ENCODE measurements at places on chromosomes 16 and 17.

- DNase-seq = no peak
Observed at GRCh38 chr16:9681508-9681907, 500.7 kb downstream of the GRIN2A start.

- no peak for DNase-seq
Observed at GRCh38 chr17:6374271-6374691, 60.6 kb downstream of the AIPL1 start.

DNA sequence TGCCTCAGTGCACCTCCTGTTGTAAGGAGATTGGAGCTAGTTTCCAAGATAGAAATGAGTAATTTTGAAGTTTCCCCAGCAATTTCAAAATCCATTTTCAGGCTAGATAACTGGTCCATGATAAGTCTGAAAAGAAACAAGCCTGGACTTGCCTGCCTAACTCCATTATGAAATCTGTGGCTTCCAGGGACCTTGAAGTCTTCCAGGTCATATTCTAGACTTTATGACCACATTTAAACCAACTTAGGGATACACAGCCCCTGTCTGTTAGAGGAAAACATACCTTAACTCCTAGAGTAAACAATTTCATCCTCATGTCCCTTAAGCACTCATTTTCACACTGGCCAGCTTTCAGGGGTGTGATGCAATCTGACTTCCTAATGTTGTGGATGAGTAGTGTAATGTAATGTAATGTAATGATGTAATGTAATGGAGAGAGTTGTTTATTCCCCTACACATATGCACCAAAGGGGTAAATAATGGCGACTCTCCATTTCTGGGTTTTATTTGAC, 96.7 kb upstream of the FAM20A start:
- no peak for DNase-seq

DNA sequence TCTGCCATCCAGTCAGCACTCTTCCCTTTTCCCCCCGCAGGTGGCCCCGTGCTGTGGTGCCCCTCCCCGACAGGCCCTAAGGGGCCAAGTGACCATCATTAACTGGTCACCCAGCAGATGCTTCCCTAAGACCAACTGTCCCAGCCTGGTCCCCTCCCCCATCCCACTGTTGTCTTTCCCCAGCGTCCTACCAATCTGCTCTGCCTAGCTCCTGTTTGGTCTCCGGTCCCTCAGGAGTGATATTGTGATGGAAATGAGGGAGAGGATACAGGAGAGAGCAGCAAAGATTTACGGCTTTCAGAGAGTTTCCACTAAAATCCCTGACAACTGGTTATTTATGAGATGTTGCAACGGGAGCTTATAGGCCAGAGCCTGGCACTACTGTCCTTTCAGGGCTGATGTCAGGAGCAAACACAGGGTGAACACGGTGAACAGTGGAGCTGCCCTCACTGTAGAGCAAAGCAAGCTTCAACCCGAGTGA, 1.4 kb upstream of the TTLL6 start:
- DNase-seq = no peak

DNA sequence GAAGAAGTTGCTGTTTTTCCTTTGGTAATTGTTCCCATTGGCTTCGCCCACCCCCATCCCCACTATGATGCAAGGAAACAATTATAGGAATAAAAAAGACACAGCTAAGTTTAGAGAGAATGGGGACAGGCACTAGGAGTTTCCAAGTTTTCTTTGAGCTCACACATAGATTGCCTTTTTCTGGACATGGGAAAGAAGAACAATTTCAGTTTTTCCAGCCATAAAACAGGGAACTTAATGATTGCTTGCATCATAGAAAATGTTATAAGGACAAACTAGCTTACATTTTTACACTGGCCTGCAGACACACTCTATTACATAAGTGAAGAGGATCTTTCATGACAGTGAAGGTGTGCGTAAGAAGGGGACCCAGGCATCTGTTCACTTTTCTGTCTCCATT, 142.3 kb upstream of the ZFHX3 start:
- no peak for DNase-seq

- no peak for DNase-seq
Observed at GRCh38 chr17:41437769-41438168, 3.0 kb downstream of the KRT38 start.

- DNase-seq = no peak
Observed at GRCh38 chr17:75531721-75532072, 6.2 kb downstream of the LLGL2 start.

DNA sequence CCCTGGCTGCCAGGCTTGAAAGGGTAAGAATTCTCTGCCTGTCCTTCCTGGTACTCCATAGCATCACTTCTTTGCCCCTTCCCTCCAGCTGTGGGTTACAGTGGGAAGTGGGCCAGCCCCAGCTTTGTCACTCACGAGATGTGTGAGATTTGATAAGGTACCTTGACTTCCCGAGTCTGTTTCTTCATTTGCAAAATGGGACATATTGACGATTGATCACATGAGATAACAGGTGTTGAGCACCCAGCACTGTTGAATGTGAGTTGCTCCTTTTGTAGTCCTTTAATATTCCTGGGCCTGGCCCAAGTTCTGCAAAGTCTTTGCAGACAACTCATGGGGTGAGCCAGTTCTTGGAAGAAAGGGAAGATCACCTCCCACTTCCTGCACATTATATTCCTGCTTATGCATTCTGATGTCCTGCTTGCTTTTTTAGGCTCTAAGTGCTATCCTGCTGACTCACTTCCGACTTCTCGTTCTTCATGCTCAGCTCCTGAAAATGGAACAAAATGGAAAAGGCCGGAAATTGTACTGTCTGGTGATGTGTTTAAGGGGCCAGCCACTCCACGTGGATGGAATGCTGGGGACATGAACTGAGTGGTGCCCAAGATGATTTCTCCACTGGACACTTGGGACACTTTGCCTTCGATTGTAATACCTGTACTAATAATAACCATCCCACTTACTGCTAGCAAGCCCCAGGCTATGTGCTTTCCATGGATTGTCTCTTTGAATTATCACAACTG, 8.3 kb upstream of the NLK start:
- DNase-seq = no peak

GRCh38 chr17:30579610-30580315, 102.6 kb downstream of the GOSR1 start:
- no peak for DNase-seq

- no peak for DNase-seq
Observed at GRCh38 chr17:74228306-74228978, 15.1 kb downstream of the TTYH2 start.

DNA sequence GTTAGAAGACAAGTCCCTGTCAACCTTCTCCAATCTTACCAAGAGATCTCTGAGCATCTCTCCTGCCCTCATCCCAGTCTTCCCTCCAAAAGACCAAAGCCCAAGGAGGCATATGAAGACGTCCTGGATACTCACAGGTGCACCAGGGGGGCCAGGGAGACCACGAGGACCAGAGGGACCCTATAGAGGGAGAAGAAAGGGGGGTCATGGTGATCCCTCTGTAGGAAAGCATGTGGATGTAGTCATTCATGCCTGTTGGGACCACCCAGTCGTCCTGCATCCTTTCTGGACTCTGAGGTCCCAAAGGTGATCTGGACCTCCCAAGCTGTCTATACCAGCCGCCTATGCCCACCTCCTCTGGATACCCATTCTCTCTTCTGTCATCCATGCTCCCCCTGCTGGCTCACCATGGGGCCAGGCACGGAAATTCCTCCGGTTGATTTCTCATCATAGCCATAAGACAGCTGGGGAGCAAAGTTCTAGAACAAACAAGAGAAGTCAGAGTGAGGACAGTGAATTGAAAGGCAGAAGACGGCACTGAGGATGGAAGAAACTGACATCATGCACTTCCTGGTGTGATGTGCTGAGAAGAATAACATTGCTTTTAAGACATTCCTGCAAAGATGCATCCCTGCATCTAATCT, 3.3 kb downstream of the COL1A1 start:
- peak; percentile 29 for DNase-seq

DNA sequence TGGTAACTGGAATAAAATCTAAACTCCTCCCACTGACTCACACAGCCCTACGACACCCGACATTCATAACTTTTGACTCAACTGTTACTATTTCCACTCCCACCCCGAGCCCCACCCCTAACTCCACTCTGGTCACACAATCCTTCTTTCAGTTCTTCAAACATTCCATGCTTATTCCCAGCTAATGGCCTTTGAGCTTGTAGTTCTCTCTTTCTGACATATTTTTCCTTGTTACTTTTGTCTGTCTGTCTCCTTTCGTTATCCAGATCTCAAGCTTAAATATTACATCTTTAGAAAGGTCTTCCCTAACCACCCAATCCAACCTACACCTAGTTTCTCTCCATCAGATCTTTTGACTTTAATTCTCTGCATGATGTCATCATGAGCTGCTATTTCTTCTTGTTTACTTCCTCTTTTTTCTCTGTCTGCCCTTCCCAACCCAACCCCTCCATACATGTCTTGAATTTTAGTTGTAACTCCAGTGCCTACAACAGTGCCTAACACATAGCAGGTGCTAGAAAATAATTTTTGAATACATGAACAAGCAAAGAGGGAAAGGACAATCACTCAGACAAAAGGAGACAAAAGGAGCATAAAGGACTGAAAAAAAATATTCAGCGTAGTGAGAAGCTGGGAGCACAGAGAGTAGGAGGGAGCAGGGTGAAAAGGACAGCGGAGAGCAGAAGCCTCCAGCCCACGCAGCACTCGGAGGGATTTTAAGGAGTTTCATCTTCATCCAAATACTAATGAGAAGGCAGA, 65.2 kb upstream of the SMIM36 start:
- DNase-seq = no peak

GRCh38 chr17:7875804-7876370, 12.7 kb upstream of the CHD3 start:
- DNase-seq = no peak

DNA sequence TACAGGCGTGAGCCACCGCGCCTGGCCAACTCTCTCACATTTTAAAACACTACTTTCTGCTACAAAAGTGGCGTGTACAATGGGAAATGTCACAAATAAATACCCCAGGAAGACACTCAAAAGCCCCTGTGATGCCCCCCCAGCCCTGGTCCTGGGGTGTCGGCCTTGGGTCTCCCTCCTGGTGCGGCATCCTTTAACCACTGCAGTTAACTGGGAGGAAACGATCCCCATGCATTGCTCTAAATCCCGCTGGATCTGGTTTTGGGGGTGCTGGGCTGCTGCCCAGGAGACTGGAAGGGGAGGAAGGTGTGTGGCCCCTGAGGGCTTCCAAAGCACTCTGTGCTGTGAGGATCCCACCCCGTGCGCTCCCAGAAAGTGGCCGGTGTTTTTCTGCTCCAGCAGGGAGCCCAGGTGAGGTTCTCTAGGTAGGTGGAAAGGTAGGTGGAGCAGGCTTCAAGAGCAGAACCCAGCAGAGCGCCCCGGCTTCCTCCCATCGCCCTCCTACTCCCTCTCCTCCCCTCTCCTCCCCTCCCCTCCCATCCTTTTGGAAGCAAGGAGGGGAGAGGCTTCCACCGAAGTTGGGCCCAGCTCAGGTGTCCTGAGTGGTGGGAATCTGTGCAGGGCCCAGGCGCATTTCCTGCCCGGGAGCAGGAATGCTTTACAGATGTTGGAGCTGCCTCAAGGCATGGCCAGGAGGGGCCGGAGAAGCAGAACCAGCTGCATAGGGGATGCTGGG, 363.3 kb downstream of the SEC14L1 start:
- DNase-seq = no peak

DNA sequence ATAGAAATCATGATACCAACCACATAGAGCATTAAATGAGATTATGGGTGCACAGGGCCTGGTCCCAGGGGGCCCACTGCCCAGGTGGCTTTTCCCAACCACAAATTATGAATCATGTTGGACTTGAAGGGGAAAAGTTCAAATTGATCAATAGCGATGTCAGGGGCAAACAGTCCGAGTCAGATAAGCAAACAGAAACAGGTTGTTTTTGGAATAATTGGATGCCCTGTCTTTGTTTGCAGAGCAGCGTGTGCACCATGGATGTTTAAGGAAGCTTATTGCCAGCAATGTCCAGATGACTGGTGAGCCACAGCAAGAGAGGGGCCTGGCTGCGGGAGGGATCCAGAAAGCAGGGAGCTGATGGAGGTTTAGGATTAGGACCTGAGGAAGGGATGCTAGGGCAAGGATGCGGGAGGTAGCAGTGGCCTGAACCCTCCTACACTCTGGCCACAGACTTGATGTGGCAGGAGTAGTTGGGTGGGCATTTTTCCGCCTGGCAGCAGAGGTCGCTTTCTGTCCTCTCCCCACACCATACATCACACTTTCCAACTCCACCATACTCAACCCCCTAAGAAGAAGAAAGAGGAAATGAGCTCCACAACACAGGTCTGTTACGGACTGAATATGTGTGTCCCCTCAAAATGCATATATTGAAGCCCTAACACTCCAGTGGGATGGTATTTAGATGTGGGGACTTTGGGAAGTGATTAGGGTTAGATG, 266.4 kb upstream of the RPL38 start:
- DNase-seq = no peak

DNA sequence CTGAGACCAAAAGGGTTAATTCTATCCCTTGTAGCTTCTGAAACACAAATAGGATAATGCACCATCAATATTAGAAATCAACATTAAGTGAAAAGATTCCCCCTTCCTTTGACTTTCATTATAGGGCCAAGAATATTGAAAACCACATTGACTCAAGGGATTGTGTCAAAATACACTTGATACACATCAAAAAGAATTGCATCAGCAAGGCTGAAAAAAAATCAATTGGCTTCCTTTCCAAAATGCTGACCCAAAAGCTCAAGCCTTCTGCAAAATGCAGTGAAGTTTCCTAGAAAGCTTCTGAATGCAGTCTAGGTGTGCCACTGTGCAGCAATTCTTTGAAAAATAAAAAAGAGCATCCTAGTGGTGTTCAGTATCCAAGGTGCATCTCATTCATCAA, 674.4 kb downstream of the TOX3 start:
- no peak for DNase-seq

- DNase-seq = no peak
Observed at GRCh38 chr17:36907407-36907806, 29.9 kb upstream of the LHX1 start.

- no peak for DNase-seq
Observed at GRCh38 chr17:1390432-1391367, 9.3 kb downstream of the YWHAE start.

GRCh38 chr17:48961516-48962233, 6.7 kb downstream of the GIP start:
- DNase-seq = no peak

- no peak for DNase-seq
Observed at GRCh38 chr17:55661256-55661758, 61.4 kb downstream of the TMEM100 start.

DNA sequence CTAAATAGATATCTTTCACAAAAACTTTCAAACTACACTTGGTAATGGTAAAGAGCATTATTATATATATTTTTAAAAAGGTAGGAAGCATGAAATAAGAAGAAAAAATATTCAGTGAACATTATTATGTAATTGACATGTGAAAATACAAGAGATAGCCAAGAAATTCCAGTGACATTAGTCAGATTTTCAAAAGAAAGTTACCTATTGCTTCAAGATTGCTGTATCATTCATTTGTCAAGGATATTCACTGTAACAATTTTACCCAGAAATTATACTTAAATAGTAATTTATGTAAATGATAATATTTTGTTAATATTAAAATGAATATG, 350.2 kb downstream of the KIF2B start:
- no peak for DNase-seq

Data from stimulated activated CD8-positive, alpha-beta memory T cell treated with anti-CD3 and anti-CD28 coated beads, Interleukin-12 subunit alpha, Interleukin-12 subunit beta, amount 100 ng/mL, for 1 hour (primary cell).